ENCODE measurements at places on chromosomes 7 and 10.

- DNase-seq, result no peak
These were observed 14.7 kb downstream of the SLC16A12 start for GRCh38 chr10:89520706-89521105.

DNA sequence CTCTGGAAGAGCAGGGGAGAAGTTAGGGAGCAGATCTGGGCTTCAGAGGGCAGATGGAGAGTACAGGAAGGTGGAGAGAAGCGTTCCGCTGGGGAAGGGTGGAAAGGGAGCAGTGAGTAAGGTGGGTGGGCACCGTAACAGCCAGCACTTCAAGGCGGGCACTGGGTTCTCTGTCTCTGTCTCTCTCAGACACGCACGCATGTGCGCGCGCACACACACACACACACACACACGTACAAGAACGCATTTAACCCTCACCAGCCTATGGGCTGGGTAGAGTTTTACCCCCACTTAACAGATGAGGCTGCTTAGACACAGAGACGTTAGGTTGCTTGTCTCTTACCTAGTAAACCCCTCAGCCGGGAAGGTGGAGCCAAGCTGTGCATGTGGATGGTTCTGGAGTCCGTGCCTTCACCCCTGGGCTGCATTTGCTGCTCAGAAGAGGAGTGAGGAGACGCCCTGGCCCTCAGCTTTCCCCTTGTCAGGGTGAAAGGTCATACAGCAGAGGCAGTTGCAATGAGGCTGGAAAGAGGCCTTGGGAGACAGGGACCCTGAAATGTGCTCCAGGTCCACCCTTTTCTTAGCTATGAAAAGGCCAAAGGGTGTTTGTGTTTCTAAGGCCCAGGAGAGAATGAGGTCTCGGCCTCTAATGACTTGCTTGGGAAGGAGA is 16.0 kb downstream of the ADCYAP1R1 start:
- no peak for DNase-seq

DNA sequence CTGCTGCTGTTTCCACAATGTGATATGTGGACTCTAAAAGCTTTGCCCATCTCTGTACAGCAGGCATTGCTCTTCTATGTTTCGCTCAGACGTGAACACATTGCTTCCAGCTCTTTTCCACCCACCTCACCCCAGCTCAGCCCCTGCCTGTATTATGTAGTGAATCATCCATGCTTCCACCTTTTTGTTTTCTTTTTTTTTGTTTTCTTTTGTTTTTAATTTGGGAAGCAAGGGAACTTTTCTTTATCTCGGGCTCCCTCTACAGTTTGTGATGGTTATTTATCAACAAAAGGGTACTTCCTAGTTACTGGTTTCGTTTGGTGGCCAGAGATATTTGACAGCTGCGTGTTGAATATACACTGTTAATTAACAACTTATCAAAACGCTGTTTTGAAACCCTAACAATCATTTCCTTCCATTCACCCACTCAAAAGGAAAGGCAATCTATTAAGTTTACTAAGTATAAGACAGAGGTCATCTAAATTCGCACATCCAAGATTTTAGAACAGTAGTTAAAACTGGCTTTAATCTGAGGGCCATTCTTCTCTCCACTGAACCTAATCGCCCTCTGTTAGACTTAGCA is 127.9 kb upstream of the STK17A start:
- DNase-seq, result peak; percentile 53

GRCh38 chr7:82234457-82235049 is 209.0 kb downstream of the CACNA2D1 start:
- DNase-seq, result peak; percentile 2

DNA sequence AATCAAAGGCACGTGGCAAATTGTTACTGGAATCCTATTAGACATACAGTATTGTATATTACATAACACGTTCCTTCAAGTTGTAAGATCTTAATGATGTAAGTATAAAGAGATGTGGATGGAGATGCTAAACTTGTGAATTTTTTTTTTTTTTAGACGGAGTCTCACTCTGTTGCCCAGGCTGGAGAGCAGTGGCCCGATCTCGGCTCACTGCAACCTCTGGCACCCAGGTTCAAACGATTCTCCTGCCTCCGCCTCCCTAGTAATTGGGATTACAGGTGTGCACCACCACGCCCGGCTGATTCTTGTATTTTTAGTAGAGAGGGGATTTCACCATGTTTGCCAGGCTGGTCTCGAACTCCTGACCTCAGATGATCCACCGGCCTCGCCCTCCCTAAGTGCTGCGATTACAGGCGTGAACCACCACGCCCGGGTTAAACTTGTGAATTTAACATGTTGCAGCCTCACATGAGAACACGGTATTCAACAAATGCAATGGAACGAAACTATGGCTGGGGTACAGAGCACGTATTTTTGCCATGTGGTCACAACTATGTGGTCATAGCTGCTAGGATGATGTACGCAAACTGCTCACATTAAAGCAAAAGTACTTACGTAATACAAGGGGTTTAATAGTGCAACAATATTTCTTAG is 818 bp upstream of the SUPV3L1 start:
- no peak for DNase-seq

- DNase-seq, result no peak
These were observed 97.8 kb upstream of the COL1A2 start for GRCh38 chr7:94296881-94297280.

DNA sequence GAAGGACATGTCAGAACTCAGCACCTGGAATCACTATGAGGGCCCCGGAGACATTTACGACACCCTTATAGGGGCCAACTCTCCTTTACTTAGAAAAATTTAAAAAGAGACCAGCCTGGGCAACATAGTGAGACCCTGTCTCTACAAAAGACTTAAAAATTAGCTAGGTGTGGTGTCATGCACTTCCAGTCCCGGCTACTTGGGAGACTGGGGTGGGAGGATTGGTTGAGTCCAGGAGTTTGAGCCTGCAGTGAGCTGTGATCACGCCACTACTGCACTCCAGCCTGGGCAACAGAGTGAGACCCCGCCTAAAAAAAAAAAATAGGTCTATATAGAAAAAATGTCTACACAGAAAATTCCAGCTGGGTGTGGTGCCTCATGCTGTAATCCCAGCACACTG is 7.5 kb upstream of the CYTH3 start:
- no peak for DNase-seq

GRCh38 chr7:101243646-101244374 is 1.1 kb downstream of the FIS1 start:
- peak; percentile 50 for DNase-seq

DNA sequence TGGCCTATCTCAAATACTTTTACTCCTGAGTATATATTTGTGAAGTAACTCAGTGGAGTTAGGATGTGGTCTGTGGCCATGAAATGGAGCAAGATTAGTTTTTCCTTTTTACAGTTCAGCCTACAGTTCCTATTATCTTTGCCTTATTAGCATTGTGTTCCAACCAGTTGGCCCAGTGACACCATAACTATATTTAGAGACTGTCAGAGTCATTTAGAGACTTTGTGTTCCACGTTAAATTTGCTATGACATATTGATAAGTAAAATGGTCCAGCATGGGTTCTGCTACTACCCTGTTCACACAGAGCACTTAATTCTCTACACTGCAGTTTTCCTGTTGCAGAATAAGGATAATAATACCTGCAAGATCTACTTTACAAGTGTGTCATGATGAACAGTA is 68.3 kb upstream of the RAB11FIP2 start:
- no peak for DNase-seq

- no peak for DNase-seq
These were observed 63.2 kb downstream of the CCDC3 start for GRCh38 chr10:12938271-12938670.

GRCh38 chr10:48779077-48779476 is 94.4 kb downstream of the WDFY4 start:
- DNase-seq, result no peak

GRCh38 chr7:91852263-91852741 is 28.2 kb downstream of the MTERF1 start:
- peak; percentile 66 for DNase-seq

GRCh38 chr7:101234636-101235035 is 3.0 kb downstream of the CLDN15 start:
- DNase-seq, result no peak

DNA sequence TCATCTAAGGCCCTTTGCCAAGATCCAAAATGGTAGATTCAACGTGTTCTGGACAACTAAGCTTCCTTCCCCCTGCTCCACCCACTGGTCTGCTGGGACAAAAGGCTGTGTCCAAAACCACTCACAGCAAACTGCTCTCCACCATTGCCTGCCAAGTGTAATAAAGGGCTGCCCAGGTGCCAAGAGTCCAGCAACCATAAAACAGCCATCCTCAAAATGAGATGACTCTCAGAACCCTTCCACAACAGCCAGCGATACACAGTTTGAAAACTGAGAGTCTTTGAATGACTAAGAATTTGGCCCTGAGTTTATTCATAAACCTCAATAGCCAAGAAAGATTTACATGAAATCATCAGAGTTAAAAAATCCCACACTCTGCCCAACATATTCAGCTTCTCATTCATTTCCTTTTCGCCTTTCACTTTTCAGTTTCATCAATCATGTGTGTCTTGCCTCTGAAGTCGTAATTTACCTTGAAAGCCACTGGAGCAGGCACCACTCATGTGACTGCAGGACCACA is 658.1 kb upstream of the MGMT start:
- no peak for DNase-seq

DNA sequence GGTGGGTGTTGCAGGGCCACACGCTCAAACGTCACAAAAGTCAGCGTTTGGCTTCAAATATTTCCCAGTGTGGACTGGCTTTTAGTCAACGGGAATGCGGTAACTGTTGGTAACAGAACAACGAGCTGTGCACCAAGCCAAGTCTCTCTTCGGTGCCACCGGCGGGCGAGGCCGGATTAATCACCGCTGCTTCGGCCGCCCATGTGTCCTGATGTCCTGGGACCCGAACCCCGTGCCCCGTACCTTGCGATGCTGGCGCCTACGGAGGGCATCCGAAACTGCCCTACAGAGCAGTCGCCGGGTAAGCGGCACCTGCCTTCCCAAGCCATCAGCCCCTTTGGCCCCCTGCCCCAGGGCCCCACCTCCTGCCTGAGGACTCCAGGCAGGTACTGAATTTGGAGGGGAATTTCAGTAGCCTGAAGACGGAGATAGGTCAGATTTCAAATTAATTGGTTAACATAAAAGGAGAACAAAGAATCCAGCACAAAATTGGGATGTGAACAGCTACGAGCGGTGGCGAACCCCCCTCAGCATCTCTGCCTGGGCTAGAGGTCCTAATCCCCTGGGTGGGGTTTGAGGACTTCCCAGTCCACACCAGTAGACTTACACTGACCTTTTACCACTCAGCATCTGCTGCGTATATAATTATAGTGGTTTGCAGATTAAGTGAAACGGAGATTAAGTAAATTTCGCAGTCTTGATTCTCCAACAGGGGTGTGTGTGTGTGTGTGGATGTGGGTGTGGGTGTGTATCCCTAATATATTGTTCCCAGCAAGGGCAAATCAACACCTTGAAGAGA is at the start of gene LRRC72:
LRRC72 (plus strand) TSS at position 84 of the 799 bp plus-strand sequence; CDS start at position 212, 128 bp downstream.
- no peak for DNase-seq

GRCh38 chr10:97550336-97551149 is 22.0 kb upstream of the ANKRD2 start:
- DNase-seq, result no peak

- no peak for DNase-seq
These were observed 12.6 kb downstream of the OR9A4 start for GRCh38 chr7:141928845-141929195.

- no peak for DNase-seq
These were observed 19.3 kb downstream of the OR6B1 start for GRCh38 chr7:144019457-144019856.

DNA sequence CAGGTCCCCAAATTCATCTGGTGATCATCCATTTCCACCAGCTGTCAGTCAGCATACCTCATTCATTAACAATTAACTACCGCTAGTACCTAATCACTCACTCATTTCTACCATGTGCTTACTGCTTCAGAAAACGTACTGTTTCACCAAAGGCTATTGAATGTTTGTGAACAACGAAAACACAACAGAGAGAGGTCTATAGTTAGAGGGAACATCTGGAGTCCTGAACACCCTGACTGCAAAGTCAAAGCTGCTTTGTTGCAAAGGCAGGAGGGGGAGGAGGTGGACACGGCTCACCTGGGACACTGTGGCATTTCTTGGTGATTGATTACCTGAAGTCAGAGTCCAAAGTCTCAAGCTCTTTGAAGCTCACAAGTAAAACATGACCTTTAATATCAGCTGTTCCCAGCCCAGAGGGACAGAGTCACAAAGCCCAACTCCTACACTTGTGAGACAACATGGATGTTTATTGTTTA is 342.3 kb upstream of the ADARB2 start:
- DNase-seq, result no peak

DNA sequence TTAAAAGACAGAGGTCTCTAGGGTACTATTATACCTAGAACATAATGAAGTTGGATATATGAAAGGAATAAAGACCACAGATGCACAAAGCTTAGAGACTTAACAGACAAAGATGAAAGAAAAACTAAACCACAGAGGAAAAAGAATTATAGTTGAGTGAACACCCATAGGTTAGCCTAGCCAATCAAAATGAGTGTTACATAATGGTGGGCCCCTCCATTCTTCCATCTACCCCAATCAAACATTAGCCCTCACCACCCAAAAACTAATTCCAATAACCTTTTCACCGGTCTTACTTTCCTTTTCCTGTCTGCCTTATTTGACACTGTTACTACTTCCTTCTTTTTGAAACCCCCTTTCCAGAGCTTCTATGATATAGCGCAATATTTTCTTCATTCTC is 130.1 kb downstream of the ELMO1 start:
- peak; percentile 21 for DNase-seq

- no peak for DNase-seq
These were observed 926.4 kb downstream of the LRMDA start for GRCh38 chr10:76357726-76358415.

- DNase-seq, result no peak
These were observed 2.6 kb upstream of the HOXA9 start for GRCh38 chr7:27167916-27168264.

GRCh38 chr7:139181404-139181803 is 49.6 kb upstream of the UBN2 start:
- no peak for DNase-seq

DNA sequence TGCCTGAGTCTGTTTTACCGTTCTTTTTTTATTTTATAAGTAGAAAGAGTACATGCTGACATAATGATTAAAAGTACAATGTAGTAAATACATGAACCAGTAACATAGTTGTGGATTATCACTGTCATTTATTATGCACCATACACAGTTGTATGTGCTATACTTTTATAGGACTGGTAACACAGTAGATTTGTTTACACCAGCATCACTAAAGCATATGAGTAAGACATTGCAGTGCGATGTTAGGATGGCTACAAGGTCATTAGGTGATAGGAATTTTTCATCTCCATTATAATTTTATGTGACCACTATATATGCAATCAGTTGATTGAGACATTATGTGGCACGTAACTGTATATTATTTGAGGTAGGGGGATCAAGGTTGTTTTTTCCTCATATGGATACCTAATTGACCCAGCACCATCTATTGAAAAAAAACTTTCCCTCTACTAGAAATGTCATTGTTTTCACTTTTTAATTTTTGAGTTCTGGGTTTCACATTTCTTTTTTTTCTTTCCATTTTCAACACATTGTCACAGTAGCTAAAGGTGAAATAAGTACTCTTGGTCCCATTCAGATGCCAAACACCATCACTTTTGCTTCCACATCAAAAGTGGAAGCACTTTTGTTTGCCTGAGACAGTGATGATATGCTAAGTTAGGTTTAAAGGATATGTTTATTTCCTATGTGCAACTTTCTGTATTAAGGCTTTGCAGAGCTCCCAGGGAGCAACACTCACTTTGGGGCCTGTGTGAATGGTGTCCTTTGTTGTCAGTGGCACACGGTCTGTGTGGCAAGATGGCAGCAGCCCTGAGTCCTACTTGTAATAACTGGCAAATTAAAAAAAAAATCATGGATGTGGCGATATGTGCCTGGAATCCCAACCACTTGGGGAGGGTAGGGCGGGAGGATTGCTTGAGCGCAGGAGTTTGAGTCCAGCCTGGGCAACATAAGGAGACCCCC is 17.1 kb downstream of the UBE2D1 start:
- no peak for DNase-seq

All from suppressor macrophage (primary cell).